ENCODE measurements at places on chromosomes 3 and 15.

- DNase-seq, result no peak
Observed at GRCh38 chr3:47134311-47134710, 29.6 kb downstream of the SETD2 start.

- DNase-seq, result no peak
Observed at GRCh38 chr3:103075282-103075681, 640.5 kb downstream of the ZPLD1 start.

- no peak for DNase-seq
Observed at GRCh38 chr3:10557250-10557649, 51.9 kb upstream of the ATP2B2 start.

DNA sequence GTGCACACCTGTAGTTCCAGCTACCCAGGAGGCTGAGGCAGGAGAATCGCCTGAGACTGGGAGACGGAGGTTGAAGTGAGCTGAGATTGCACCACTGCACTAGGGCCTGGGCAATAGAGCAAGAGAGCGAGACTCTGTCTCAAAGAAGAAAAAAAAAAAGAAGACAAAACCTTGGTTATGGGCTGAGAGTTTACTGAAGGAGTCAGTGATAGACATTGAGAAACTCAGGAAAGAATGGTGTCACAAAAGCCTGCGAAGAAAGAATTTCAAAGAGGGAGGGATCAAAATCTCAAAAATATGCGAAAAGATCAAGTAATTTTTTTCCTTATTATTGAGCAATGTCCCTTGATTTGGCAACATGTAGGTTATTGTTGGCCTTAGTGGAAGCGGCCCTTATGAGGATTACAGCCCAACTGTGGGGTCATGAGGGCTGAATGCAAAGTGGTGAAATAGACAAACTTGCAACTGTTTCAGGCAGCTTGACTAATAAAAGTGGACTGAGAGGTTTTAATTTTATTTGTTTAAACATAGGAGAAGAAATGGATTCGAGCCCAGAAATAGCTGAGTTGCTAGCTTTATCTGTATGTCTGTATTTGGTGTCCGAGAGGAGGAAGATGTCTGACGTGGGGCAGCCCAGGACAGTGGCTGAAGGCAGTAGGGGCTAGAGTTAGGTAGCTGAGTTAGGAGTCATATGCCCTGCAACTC, 18.8 kb upstream of the CELF6 start:
- no peak for DNase-seq

GRCh38 chr15:60975218-60975617, 253.9 kb downstream of the RORA start:
- DNase-seq, result no peak

GRCh38 chr15:42042602-42043400, 22.0 kb upstream of the PLA2G4E start:
- no peak for DNase-seq

GRCh38 chr3:63279005-63279841, 1.1 kb downstream of the SYNPR start:
- DNase-seq, result no peak

DNA sequence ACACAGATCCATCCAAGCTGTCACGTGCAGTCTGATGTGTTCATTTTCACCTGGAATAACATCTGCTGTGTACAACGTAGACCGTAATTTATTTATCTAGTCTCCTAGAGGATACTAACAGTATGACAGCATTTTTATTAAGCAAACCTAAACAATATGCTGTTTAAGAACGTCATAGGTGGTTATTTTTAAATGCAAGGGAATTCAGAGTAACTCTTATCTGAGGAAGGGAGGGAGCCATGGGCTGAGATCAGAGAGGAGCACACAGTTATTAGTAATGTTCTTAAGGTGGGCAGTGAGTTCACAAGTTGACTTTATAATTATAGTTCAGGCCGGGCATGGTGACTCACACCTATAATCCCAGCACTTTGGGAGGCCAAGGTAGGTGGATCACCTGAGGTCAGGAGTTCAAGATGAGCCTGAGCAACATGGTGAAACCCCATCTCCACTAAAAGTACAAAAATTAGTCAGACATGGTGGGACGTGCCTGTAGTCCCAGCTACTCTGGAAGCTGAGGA, 193.6 kb downstream of the UACA start:
- no peak for DNase-seq

Measured in activated CD8-positive, alpha-beta memory T cell treated with anti-CD3 and anti-CD28 coated beads for 1 hour (primary cell).